ENCODE measurements at places on chromosomes 12 and 14.
A peak's percentile ranks its signal among the peaks of the same experiment; 100 is the strongest.

DNA sequence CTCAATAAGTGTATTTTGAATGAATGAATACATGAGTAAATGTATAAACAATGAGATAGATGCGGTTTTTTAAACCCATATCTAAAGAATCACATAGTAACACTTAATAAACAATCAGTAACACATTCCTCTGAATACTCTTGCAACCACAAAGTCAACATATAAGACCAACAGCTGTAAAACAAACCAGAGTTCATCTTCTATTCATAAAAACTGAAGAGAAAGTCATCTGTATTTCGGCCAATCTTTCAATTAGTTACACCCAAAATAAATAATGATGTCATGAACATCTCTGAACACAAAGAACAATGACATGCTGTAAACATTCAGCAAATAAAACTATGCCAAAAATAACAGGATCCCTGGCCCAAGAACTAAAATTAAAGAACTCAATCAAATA is 47.2 kb downstream of the ARMH4 start:
- DNase-seq: no peak

- DNase-seq: no peak
Measured at GRCh38 chr12:47811581-47812484, 7.9 kb downstream of the HDAC7 start.

DNA sequence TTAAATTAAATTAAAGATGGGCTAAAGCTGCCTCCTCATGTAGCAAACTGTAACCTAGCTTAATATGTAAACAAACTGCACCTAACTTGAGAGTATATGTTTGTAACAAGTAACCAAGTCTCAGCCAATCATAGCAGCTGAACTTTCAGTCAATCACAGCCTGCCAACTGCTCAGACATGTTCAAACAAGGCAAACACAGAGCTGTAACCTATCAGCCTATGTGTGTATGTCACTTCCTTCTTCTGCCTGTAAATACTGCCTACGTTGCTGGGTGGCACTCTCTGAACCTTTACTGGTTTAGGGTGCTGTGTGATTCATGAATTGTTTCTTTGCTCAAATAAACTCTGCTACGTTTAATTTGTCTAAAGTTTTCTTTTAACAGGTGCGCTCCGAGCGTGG is 2.9 kb downstream of the SERPINA6 start:
- no peak for DNase-seq

DNA sequence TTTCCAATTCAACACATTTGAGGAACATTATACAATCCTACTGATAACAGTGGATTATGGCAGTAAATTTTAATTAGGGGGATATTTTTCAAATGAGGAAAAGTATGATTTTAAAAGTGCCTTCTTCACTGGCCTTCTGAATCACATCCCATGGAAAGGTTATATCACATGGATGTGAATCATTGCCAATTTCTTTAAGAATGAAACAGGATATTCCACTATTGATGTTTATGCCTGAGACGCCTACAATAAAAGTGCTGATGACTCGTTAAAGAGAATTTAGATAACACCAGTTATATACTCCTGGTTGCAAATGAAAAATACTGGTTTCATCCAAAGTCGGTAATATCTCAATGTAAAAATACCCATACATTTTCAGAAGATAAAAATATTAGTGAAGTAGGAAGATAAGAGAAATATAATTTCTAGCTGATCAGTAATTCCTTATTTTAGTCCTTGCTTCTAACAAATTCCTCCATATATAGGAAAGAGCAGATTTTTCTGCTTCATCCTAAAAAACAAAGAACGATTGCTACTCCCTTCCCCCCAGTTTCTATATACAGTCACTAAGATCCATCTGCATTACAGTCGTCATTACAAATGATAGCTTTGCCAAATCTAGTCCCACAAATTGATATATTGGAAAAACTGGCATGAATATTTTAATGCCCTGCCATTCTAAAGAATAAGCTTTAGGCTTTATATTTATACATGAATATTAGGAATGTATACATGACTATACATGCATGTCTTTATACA is 139.5 kb upstream of the SOX5 start:
- no peak for DNase-seq

- no peak for DNase-seq
Measured at GRCh38 chr14:104794993-104795780, at the start of gene AKT1. AKT1 (minus strand) TSS chr14:104795748; CDS start chr14:104792643, 3,105 bp downstream.

DNA sequence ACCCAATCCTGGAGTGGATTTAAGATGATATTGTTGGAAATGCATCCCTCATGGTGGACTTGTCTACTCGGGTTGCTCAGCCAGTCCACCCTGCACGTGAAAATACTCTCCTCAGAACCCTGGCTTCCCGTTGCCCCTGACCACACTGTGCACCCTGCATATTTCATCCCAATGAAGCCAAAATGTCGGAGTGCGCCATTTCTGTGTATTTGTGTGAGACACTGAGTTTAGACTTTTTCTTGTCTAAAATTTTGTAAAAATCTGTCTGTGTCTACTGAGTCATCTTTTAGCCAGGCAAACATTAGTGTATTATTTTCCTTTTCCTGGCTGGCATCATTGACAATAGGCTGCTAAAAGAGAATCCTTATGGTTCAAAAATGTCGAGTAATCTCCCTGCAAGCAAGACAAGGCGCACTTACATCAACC is 485 bp upstream of the PNMA1 start:
- no peak for DNase-seq

GRCh38 chr12:42589465-42590329 is at the start of gene PRICKLE1:
PRICKLE1 (minus strand) TSS chr12:42589746; CDS start chr12:42472516, 117,230 bp downstream.
- DNase-seq: peak; percentile 84

DNA sequence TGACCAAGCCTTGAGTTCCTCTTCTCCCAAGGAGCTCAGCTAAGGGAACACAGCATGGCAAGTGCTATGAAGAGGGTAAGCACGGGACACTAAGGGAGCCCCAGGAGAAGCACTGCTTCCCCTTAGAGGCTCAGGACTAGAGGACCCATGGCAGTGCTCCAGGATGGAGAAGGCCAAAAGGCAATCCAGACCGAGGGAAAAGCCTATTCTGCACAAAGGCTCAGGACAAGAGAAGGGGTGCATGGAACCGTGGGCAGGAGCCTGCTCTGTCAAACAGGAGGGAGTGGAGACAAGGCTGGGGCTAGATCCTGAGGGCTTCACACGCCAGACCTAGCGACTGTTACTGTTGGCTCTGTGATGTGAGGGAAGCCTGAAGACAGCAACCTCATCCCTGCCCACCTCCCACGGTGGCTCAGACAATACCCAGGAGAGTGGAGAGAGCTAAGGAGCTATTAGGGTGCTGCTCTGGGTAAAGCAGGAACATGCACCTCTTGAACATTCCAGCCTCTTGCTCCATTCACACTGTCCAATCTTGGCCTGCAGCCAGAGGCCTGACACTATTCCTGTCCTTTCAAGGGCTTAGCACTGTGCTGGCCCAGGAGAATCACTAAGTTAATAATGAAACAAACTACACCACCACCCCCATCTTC is 24.2 kb downstream of the OTUB2 start:
- DNase-seq: no peak

DNA sequence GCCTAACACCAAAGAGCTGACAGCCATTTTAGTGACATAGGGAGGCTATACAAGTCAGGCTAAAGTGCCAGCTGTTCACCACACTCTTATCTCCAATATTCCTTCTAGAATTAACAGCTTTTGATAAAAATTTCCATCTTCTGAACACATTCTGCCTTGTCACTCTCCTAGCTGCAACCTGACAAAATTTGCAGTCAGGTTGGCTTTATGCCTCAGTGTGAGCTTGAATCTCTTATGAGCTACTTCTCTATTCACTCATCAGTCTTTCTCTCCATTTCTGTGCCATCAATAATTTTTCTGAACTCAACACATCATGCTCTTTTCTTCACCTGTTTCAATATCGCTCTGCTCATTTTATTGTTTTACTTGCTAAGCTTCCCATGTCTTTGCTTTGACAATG is 50.2 kb downstream of the TMTC1 start:
- DNase-seq: no peak

DNA sequence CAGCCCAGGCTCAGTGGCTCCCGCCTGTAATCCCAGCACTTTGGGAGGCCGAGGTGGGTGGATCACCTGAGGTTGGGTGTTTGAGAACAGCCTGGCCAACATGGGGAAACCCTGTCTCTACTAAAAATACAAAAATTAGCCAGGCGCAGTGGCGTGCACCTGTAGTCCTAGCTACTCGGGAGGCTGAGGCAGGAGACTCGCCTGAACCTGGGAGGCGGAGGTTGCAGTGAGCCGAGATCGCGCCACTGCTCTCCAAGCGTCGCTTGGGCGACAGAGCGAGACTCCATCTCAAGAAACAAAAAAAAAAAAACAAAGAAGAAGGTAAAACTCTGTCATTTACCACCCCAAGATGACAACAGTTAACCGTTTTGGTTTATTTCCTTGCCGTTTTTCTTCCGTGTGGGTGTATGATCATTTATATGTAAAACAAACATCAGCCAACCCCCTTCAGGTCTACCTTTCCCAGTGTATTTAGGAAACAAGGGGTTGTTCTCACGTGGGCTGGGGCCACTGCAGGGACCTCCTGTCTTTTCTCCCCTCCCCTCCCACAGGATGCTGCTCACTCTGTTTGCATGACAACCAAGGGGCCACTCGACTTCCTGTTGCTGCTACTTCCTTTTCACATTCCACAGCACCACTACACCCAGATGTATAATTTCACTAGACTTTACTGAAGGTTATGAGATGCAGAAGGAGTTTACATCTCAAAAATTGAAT is 13.6 kb downstream of the TTC9 start:
- DNase-seq: no peak

GRCh38 chr14:91585856-91586255 is 75.7 kb upstream of the PPP4R3A start:
- DNase-seq: no peak

- DNase-seq: no peak
Measured at GRCh38 chr12:78559416-78559815, 305.2 kb upstream of the SYT1 start.

DNA sequence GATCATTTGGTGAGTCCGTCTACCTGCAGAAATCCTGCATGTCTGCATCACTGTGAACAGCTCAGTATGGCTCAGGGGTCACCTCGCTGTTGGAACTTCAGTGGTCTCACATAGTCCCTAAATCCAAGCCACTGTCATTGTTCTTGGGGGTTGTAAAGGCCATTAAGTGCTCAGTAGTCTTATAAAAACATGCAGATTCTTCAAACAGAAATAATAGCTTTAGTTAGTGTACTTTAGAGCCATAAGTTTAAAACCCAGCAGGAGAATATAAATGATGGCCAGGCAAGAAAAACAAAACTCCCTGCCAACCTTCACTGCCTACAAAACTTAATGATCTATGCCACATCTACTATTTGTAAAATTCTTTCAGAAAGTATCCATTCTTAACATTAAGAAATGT is 396.3 kb downstream of the SYT1 start:
- no peak for DNase-seq

- no peak for DNase-seq
Measured at GRCh38 chr12:96749999-96750398, 157.1 kb upstream of the NEDD1 start.

GRCh38 chr12:33455096-33455495 is 15.5 kb upstream of the SYT10 start:
- DNase-seq: no peak

DNA sequence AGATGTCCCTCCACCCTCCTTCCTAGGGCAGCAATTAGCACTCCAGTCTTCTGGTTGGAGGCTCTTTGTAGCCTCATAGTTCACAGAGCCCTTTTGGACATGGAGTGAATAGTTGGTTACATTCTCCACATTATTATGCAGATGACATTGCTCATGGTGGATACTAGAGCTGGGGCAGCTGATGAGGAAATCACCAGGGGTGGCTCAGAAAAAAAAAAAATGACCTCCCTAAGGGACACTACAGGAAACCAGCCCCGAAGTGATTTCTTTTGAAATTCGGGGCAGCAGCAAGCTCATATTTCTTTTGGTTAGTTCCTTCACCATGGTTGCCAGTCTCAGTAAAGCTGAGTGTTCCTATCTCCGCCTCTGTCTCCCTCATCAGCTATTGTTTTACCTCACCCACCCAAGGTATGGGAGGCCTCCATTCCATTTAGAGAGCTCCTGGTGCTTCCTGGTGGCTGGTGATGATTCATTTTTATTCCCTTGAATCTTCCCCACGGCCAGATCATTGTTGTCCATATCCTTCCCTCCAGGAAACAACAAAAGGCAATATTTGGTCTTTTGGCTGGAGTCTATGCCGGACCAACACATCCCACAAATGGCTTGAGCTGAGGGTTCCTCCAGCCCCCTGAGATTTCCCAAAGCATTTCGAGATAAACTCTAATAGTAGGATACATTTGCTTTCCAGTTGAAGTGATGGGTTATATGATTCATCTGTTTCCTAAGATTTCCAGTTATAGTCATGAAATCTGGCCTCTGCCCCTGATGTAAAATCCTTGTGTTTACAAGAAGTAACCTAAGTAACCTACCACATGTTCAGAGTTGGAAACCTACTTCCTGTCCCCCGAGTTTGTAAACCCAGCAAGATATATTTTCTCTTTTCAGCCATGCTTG is 56.2 kb upstream of the NID2 start:
- no peak for DNase-seq

GRCh38 chr12:67517181-67517887 is 131.2 kb upstream of the DYRK2 start:
- DNase-seq: no peak

GRCh38 chr12:52910248-52910883 is 5.5 kb upstream of the KRT8 start:
- no peak for DNase-seq

- no peak for DNase-seq
Measured at GRCh38 chr12:21769307-21769706, 5.2 kb downstream of the KCNJ8 start.

- no peak for DNase-seq
Measured at GRCh38 chr12:81809829-81810595, 50.9 kb upstream of the PPFIA2 start.

- DNase-seq: peak; percentile 74
Measured at GRCh38 chr12:24256684-24257083, 307.2 kb upstream of the SOX5 start.

GRCh38 chr14:82805892-82806825 is 1272.5 kb upstream of the SEL1L start:
- DNase-seq: peak; percentile 55

- no peak for DNase-seq
Measured at GRCh38 chr12:30959110-30959710, 32.7 kb downstream of the TSPAN11 start.

DNA sequence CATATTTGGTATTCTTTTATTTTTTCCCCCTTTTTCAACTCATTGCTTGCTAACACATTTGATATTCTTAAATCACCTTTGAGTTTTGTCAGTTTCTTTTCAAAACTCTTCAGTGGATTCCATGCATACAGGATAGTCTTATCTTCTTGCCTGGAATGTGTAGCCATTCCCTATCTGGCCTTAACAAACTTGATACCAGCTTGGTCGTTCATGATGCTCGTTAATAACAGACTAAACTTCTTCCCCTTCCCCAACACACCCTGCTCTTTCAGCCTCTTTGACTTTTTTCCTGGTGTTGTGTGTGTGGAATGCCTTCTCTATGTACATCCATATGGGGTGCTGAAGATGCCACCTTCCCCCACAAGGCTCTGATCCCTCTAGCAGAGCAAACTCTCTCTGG is 17.7 kb upstream of the CALM1 start:
- no peak for DNase-seq

- no peak for DNase-seq
Measured at GRCh38 chr12:40253936-40254335, 29.1 kb downstream of the LRRK2 start.

Data from retina (tissue), 1 donor.